ENCODE measurements at places on chromosomes 7 and 10.

DNA sequence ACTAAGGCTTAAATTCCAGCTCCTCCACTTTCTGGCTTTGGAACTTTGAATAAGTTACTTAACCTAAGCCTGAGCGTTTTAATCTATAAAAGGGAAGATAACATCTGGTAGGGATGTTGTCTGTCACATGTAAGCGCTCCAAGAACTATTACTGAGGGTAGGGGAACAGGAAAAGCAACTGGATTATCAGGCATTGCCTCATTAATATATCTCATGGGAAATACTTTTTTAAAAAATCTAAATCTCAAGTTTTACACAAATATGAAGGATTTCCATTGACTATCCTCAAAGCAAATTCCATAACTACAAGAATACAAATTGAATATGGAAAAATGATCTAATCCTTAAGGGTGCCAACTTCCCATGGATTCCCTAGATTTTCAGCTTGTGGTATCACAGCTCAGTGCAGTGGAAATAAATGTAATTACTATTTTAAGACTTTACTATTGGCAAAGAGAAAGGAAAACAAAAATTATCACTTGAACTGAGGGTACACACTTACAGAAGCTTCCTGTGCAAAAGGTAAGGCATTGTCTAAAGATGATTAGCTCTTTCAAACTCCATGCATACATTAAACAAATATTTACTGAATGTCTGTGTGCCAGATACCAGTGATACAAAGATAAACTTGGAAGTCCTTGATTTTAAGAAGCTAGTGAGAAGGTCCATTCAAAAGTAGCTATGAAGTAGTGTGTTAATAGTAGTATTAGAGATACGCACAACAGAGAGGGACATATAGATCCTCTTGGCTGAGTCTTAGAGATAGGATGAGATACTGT, 38.4 kb downstream of the NT5C2 start:
- no peak for DNase-seq

GRCh38 chr10:129935867-129936152, 28.3 kb downstream of the EBF3 start:
- no peak for DNase-seq

- no peak for DNase-seq
Measured at GRCh38 chr7:44972562-44972961, 6.3 kb downstream of the MYO1G start.

- DNase-seq: no peak
Measured at GRCh38 chr7:95710711-95711110, 61.6 kb upstream of the DYNC1I1 start.

DNA sequence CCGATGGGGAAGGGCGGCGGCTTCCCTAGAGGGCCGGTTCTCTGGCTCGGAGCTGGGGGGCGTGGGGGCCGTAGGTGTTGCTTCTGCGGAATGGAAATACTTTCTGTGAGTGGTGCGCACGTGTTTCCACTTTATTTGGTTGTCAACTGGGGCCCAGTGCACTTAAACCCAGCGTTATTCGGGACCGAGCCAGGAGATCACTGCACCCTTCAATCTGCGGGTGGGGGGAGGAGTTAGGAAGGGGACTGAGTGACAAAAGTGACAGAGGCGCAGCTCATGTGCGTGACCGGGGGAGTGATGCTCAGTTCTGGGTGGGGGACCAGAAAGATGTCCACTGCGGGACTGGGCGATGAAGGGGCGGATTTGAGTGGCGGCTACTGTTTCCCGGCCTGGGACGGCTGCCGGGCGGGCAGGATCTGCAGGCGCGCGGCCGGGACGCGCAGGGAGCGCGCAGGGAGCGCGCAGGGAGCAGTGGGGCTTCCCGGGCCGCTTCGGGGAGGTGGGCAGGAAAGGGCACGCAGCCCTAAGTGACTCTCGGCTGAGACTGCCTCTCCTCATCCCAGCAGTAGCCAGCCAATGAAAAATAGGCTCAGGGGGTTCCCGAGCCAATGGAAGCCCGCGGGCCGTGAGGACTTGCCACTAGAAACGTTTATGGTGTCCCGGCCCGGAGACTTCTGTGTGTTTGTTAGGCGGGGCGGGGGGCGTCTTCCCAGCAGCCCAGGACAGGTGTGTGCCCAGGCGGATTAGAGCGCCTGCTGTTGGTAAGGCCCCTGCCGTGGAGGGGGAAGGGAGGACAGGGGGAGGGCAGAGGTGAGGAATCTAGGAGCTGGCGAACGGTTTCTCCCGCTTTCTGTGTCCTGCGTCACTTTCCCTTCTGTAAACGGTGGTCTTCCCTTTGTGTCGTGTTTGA, 54.3 kb upstream of the KDM7A start:
- DNase-seq: peak; percentile 35

Measured in activated CD8-positive, alpha-beta memory T cell treated with anti-CD3 and anti-CD28 coated beads for 1 hour (primary cell).